ENCODE measurements at places on chromosomes 11 and 22. TPM values are rescaled to one million over a fixed set of nuclear protein-coding genes. Genes with fewer than 3 reads are reported as not detected.

DNA sequence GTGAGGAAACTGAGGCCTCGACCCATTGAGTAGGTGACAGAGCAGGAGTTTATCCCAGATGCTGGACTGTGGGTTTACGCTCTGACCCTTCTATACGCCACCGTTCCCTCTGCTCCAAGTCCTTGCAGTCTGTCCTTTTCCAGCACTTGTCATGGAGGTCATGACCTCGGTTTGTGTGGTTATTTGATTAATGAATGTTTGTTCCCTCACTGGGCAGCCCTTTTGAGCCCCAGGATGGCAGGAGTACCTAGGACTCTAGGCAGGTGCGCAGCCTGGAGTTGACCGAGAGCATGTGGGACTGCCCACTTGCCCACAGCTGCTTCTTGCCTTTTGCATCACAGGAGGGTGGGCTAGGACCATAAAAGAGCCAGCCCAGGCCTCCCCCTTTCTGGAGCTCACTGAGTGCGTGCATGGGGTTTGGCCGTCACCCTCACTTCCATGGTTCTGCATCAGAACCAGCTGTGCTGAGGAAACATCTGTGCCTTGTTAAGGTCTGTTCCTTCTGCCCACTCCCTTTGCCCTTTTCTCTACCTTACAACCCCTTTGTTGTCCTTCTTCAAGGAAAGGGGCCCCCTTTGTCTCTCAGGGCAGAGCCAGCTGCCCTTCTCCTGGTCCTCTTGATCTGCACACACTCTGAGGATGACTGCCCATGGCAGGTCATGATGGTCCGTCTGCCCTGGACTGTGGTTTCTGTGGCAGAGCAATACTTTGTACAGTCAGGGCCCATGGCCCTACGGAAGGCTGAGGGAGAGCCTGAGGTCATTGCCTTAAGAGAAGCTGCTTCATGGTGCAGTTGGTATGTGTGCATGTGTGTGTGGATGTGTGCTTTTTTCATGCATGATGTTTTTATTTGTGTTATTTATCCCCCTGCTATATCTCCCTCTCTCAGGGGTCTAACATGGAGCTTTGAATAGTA lies 38.2 kb downstream of the BMAL1 start:
- no peak overlapping the region for H3K4me3 ChIP-seq
- H3K27me3 ChIP-seq, result no peaks in the 10 kb centered on the region
- H3K36me3 ChIP-seq, result peaks cover 29% of the 10 kb centered on the region
- H3K27ac ChIP-seq, result no peak overlapping the region
- DNase-seq, result no peak
- peaks cover 39% of the 10 kb centered on the region for H3K4me1 ChIP-seq

- H3K4me1 ChIP-seq, result peaks cover 14% of the 10 kb centered on the region
- H3K36me3 ChIP-seq, result no peaks in the 10 kb centered on the region
- peaks cover 18% of the 10 kb centered on the region for H3K27me3 ChIP-seq
- peak; percentile 71 for DNase-seq
Measured at GRCh38 chr11:721741-722345, 15.8 kb downstream of the EPS8L2 start.

GRCh38 chr22:49497266-49497665 lies 330.4 kb downstream of the BRD1 start:
- H3K27ac ChIP-seq, result no peak overlapping the region
- H3K4me3 ChIP-seq, result no peak overlapping the region
- DNase-seq, result no peak
- H3K36me3 ChIP-seq, result no peaks in the 10 kb centered on the region

DNA sequence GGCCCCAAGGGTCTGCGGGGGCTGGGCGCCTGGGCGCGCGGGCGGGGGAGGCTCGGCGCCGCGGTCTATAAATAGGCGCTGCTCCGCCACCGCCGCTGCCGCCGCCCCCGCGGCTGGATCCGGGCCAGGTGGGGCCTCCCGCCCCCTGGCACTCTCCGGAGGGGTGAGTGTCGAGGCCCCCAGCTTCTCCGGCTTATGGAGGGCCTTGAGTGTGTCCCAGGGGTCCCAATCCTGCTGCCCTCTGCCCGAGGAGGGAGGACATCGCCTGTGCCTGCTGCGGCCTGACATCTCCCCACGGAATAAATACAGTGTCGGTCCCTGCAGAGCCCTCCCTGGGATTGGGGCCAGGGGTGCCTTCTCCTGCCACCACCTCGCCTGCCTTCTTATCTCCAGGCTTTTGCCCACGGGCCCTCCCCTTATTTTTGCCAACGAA lies 4.3 kb upstream of the GP1BB start:
- DNase-seq, result peak; percentile 39
- H3K4me1 ChIP-seq, result peaks cover 2% of the 10 kb centered on the region
- H3K27ac ChIP-seq, result peak overlapping the region; percentile 16
- no peaks in the 10 kb centered on the region for H3K36me3 ChIP-seq
- peaks cover 36% of the 10 kb centered on the region for H3K27me3 ChIP-seq

- H3K27ac ChIP-seq, result no peak overlapping the region
- H3K4me1 ChIP-seq, result peaks cover 4% of the 10 kb centered on the region
- no peak overlapping the region for H3K4me3 ChIP-seq
- peaks cover 23% of the 10 kb centered on the region for H3K27me3 ChIP-seq
- no peak for DNase-seq
Measured at GRCh38 chr22:18070556-18071306, 7.1 kb upstream of the PEX26 start.

DNA sequence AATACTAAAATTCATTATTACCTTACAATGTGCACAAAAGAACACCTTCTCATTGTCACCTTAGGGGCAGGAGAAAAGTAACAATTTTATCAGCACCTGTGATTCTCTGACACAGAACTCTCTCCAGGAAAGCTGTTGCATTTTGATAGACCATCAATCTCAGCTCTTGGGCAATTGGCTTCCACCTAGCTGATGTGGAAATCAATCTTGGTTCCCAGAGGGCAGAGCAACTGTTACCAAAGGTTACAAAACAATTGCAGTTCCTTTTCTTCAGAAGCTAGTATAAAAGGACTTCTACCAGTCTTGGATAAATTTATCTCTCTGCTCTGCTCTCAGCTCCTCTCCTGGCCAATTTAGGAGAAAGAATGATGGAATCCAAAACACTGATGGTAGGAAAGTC lies 157.8 kb upstream of the DDI1 start:
- peaks cover 2% of the 10 kb centered on the region for H3K4me1 ChIP-seq
- H3K36me3 ChIP-seq, result peaks cover 1% of the 10 kb centered on the region
- no peak for DNase-seq
- H3K27ac ChIP-seq, result no peak overlapping the region
- no peak overlapping the region for H3K4me3 ChIP-seq

DNA sequence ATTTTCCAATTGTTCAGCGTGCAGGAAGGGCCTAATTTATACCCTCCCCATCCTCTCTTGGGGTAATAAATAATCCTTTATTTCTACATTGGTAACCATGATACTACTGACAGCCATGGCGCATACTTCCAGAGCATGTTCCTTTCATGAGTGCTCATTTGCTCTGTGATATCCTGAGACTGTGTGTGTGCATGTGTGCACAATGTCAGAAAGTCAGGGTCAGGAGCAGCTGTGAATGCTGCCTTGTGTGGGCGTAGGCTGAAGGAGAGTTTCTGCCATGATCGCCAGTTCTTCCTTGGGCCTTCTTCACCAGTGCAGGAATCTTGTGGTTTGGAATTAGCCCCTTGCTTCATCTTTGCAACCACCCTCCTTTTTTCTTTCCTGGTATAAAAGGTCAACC lies 10.2 kb downstream of the TUBA8 start:
- H3K4me3 ChIP-seq, result no peak overlapping the region
- no peaks in the 10 kb centered on the region for H3K27me3 ChIP-seq
- no peak overlapping the region for H3K27ac ChIP-seq
- H3K4me1 ChIP-seq, result peaks cover 15% of the 10 kb centered on the region

DNA sequence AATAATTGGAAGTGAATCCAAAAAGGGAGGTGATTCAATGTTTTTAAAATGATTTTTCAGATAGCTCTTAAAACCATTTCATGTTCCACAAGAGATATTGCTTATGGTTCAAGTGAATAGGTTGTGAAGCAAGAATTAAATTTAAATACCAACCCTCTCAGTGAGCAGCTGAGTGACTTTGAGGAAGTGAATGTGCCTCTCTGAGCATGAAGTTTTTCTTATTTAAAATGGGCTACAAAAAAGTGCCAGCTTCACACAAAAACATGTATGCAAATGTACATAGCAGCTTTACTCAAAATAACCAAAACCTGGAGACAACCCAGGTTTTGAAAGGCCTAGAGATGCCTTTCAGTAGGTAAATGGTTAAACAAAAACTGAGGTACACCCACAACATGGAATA lies 35.5 kb upstream of the GAB4 start:
- no peaks in the 10 kb centered on the region for H3K4me1 ChIP-seq
- H3K27me3 ChIP-seq, result no peaks in the 10 kb centered on the region
- H3K27ac ChIP-seq, result no peak overlapping the region
- H3K4me3 ChIP-seq, result no peak overlapping the region

DNA sequence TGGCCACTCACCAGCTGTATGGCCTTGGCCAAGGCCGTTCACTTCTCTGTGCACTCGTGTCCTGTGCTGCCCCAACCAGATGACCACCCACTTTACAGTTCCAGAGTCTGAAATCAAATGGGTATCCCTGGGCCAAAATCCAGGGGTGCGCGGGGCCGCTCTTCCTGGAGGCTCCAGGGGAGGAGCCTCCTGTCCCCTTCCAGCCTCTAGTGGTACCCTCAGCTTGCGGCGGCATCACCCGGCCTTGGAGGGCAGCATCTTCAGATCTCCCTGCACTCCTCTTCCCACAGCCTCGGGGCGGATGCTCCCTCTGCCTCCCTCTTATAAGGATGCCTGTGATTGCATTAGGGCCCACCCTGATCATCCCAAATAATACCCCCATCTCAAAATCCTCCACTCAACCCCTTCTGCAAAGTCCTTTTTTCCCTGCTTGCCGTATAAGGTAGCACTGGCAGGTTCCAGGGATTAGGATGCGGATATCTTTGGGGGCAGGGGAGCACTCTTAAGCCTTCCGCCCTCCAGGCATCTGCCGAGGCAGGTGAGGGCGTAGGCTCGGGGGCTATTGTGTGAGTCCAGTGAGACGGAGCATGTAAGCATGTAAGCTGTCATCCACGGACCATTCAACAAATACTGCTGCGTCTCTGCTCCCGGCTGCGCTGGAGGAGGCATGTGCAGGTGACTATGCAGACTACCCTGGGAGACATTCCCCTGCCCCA lies 24.4 kb upstream of the SHISAL1 start:
- peaks cover 17% of the 10 kb centered on the region for H3K27me3 ChIP-seq
- no peaks in the 10 kb centered on the region for H3K36me3 ChIP-seq
- peaks cover 3% of the 10 kb centered on the region for H3K4me1 ChIP-seq
- no peak overlapping the region for H3K27ac ChIP-seq
- no peak overlapping the region for H3K4me3 ChIP-seq
- DNase-seq, result no peak

DNA sequence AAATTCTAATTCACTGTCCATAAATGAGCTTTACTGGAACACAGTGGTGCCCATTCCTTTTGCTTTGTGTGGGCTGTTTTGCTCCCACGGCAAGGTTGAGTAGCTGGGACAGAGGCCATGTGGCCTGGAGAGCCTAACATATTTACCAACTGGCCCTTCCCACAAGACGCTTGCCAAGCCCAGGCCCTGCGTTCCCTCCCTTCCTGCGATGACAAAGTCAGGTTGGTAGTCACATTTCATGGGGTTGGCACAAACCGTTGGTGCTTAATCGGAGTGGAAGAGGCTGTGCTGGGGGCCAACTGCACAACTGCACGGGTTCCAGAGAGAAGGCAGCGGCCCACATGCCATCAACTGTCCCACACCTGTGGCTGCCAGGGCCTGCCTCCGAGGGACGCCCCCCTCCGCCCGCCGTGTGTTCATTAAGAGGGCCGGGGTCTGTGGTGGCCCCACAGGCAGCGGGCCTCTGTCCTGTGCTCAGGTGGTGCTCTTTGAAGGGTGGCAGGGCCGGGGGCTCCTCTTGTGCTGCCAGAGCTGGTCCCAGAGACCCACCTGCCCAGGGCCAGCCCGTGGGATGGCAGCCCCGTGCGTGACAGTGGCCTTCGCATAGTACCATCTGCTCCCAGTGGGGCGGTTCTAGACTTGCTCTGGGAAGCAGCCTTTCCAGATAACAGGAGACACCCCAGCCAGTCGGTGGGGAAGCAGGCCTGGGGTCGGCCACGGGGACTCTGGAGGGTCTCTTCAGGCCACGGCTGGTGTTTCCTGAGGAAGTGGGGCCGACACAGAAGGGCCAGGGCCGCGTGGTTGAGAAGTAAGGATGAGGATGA lies 81.5 kb upstream of the CLDN5 start:
- H3K4me1 ChIP-seq, result peaks cover 15% of the 10 kb centered on the region
- H3K27me3 ChIP-seq, result peaks cover 4% of the 10 kb centered on the region
- DNase-seq, result no peak
- H3K4me3 ChIP-seq, result no peak overlapping the region
- no peak overlapping the region for H3K27ac ChIP-seq

GRCh38 chr11:99422581-99423427 lies 402.1 kb downstream of the CNTN5 start:
- H3K36me3 ChIP-seq, result no peaks in the 10 kb centered on the region
- no peak for DNase-seq
- H3K4me3 ChIP-seq, result no peak overlapping the region
- H3K4me1 ChIP-seq, result no peaks in the 10 kb centered on the region
- H3K27me3 ChIP-seq, result no peaks in the 10 kb centered on the region
- H3K27ac ChIP-seq, result no peak overlapping the region

GRCh38 chr11:28346721-28347120 lies 238.5 kb downstream of the METTL15 start:
- H3K4me1 ChIP-seq, result no peaks in the 10 kb centered on the region
- no peaks in the 10 kb centered on the region for H3K36me3 ChIP-seq
- no peaks in the 10 kb centered on the region for H3K27me3 ChIP-seq
- no peak overlapping the region for H3K4me3 ChIP-seq
- no peak overlapping the region for H3K27ac ChIP-seq

GRCh38 chr11:67271541-67272284 lies 5.4 kb downstream of the GRK2 start:
- peaks cover 64% of the 10 kb centered on the region for H3K4me1 ChIP-seq
- peak overlapping the region; percentile 96 for H3K4me3 ChIP-seq
- peaks cover 36% of the 10 kb centered on the region for H3K36me3 ChIP-seq

DNA sequence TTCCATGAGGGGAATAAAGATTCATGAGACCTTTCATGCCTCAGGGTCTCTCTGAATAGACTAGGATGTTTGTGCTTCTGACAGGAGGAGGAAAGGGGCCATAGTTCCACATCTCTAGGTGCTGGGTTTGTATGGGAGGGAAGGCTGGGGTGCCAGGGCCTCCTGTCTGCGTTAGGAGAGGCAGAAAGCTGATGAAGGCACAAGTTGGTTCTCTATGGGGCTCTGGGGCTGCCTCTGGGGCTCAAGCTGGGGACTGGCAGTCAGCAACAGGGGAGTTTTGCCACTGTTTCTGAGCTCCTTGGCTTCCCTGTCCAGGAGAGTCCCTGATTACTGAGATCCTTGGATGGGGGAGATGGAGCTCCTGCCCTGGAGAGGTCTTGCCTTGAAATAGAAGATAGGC lies 4.1 kb downstream of the KCNE3 start:
- no peak overlapping the region for H3K27ac ChIP-seq
- H3K4me3 ChIP-seq, result no peak overlapping the region
- DNase-seq, result no peak

Gene FREY1
- total RNA-seq, result 3.9 TPM

Gene CHRM1
- not detected for total RNA-seq

Gene WNT11
- 1.4 TPM for total RNA-seq

Gene SPINDOC
- 35.2 TPM for total RNA-seq

Gene SYCE3
- 0.79 TPM for total RNA-seq

Gene SYTL2
- total RNA-seq, result 28.7 TPM

Gene DEUP1
- not detected for total RNA-seq

Gene HBB
- total RNA-seq, result not detected

Gene TUT1
- 27.2 TPM for total RNA-seq

Gene GLYATL1
- total RNA-seq, result not detected

All from activated naive CD8-positive, alpha-beta T cell treated with anti-CD3 and anti-CD28 coated beads, Interleukin-2, amount 10 ng/mL, durations not matched to agents 7 days and 5 days (primary cell).